ENCODE measurements at places on chromosomes 2 and 18. TPM values are rescaled to one million over a fixed set of nuclear protein-coding genes. Genes with fewer than 3 reads are reported as not detected.

DNA sequence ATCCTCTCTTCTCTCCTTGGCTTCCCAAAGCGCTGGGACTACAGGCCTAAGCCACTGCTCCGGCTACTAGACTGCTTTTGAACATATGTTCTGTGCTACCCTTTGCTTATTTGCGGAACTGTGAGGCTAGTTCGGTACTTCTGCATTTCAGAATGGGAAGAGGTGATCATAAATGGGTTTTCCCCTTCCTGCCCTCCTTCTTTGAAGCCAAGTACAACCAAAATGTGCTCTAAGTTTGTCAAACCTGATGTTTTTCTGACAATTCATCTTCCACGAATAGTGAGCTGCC, 1.7 kb upstream of the ESCO1 start:
- no peak overlapping the region for H3K4me3 ChIP-seq
- no peak for DNase-seq
- H3K27me3 ChIP-seq: no peaks in the 10 kb centered on the region
- no peaks in the 10 kb centered on the region for H3K36me3 ChIP-seq

DNA sequence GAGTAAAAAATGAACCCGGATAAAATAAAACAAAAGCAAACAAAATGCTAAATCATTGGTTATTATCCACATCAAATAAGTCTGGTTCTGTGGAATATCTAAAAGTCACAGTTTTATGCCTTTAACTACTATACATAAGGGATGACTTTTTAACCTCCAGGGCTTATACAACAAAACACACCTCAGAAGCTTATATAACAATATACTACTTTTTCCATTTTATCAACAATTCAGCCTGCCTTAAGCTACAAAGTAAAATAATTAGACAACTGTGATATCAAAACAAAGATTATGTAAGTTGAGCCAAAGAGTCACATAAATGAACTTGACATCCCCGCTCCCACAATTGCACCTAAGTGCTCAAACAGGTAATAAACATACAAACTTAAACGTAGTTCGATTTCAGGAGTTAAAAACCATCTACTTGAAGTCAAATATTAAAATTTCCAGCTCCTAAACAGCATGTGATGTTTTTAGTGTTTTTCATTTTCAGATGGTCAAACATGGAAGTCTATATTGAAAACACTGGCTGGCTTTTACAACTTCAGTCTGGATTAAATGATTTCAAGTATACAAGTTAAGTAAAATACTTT, 54.7 kb downstream of the ATIC start:
- no peaks in the 10 kb centered on the region for H3K36me3 ChIP-seq
- H3K27ac ChIP-seq: no peak overlapping the region
- no peak overlapping the region for H3K4me3 ChIP-seq
- H3K27me3 ChIP-seq: no peaks in the 10 kb centered on the region
- H3K4me1 ChIP-seq: no peaks in the 10 kb centered on the region

GRCh38 chr2:56008661-56009431, 85.3 kb upstream of the EFEMP1 start:
- H3K27ac ChIP-seq: no peak overlapping the region
- no peaks in the 10 kb centered on the region for H3K36me3 ChIP-seq
- H3K4me3 ChIP-seq: no peak overlapping the region
- no peaks in the 10 kb centered on the region for H3K4me1 ChIP-seq
- DNase-seq: peak; percentile 28
- H3K27me3 ChIP-seq: no peaks in the 10 kb centered on the region

DNA sequence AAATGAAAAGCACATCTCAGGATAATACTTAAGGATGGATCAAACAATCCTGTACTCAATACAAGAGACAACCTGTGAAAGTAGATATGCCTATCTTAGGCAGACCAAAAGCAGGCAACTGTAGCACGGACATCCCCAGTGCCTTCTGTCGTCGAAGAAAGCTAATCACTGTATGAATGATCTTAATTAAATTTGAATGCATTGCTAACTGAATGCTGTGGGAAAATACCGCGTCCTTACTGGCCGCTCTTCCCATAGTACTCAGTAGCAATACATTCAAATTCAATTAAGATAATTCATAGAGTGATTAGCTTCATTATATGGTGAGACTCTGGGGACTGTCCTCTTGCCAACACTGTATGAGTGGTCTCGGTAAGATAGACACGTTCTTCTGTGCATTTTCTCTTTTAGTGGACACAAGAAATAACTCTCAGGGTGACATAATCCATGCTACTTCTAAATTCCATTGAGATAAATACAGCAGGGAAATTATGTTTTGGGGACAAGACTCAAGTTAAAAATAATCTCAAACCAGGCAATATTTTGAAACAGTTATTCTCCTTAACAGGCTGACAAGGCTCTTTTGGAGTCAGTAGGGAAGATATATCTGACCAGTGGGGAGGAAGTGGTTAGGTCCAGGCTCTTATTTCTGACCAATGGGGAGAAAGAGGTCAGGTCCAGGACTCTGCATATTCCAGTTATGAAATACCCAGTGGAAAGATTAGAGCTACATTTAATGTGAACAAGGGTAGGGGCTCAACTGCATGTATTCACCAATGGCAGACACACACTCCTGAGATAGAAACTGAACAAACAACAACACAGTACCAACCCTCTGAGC, 97.3 kb downstream of the DOCK10 start:
- H3K27me3 ChIP-seq: no peaks in the 10 kb centered on the region
- H3K4me1 ChIP-seq: no peaks in the 10 kb centered on the region
- no peaks in the 10 kb centered on the region for H3K36me3 ChIP-seq

DNA sequence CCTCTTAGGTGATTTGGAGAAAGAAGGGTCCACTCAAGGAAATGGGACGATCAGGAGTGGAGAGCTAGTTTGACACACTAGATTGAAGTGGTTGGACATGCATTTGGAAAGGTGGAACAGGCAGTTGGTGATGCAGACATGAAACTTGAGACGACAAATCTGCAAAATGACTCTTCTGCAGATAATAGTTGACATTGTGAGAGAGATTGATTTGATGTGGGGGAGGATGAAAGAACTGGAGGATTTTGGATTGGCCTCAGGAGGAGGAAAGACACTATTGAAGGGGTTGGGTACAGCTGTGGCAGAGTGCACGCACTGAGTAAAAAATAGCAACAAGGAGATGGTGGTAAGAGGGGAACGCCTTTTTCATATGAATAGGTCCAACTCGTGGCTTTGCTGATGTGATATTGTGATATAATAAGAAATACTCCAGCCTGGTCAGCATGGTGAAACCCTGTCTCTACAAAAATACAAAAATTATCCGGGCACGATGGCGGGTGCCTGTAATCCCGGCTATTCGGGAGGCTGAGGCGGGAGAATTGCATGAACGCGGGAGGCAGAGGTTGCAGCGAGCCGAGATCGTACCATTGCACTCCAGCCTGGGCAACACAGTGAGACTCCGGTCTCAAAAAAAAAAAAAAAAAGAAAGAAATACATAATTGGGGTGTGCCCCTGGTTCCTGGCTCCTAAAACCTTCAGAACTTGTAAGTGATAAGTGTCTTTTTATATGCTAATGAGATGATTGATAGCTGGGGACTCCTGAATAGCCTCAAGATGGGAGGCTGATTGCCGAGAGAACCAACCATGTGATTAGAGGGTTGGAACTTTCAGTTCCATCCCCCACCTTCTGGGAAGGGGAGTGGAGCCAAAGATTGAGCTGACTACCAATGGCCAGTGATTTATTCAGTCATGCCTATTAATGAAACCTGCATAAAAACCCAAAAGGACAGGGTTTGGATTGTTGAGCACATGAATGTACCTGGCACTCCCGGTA, 9.7 kb downstream of the TTLL4 start:
- no peaks in the 10 kb centered on the region for H3K36me3 ChIP-seq
- no peak overlapping the region for H3K27ac ChIP-seq
- no peak overlapping the region for H3K4me3 ChIP-seq
- H3K4me1 ChIP-seq: no peaks in the 10 kb centered on the region
- DNase-seq: no peak
- no peaks in the 10 kb centered on the region for H3K27me3 ChIP-seq

GRCh38 chr2:52404046-52404445, 1363.6 kb upstream of the CHAC2 start:
- DNase-seq: no peak
- no peaks in the 10 kb centered on the region for H3K4me1 ChIP-seq
- no peaks in the 10 kb centered on the region for H3K27me3 ChIP-seq

GRCh38 chr2:200450288-200450687, 59.6 kb downstream of the KCTD18 start:
- no peaks in the 10 kb centered on the region for H3K4me1 ChIP-seq
- H3K27me3 ChIP-seq: no peaks in the 10 kb centered on the region
- H3K4me3 ChIP-seq: no peak overlapping the region
- DNase-seq: no peak
- no peaks in the 10 kb centered on the region for H3K36me3 ChIP-seq

The ALPG gene
- total RNA-seq: 1.0 TPM

DNA sequence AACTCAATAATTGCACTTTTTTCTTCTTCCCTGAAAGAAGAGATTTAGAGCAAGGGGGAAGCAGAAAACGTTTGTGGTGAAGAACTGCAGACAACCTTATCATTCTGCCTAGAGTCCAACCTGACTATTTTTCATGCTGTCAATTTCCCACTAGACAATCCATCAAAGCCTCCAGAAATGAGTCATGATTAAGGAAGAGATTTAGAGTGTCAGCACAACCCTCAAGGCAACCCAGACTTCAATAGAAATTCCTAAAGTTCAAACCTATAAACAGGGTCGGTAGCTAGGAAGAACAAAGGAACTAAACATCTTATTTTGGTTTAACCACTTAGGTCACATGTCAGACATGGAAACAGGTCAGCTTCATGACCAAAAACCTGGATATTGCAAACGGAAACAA, 86.9 kb downstream of the SLC25A12 start:
- H3K36me3 ChIP-seq: no peaks in the 10 kb centered on the region
- H3K27me3 ChIP-seq: no peaks in the 10 kb centered on the region
- DNase-seq: no peak

The CPLX4 gene
- total RNA-seq: 0.31 TPM

GRCh38 chr2:31190188-31190587, 27.1 kb downstream of the CAPN14 start:
- DNase-seq: no peak
- H3K27me3 ChIP-seq: no peaks in the 10 kb centered on the region
- no peak overlapping the region for H3K4me3 ChIP-seq
- H3K4me1 ChIP-seq: no peaks in the 10 kb centered on the region

- DNase-seq: no peak
- H3K4me3 ChIP-seq: no peak overlapping the region
- no peak overlapping the region for H3K27ac ChIP-seq
- H3K27me3 ChIP-seq: no peaks in the 10 kb centered on the region
- no peaks in the 10 kb centered on the region for H3K4me1 ChIP-seq
- H3K36me3 ChIP-seq: no peaks in the 10 kb centered on the region
These were observed 229.9 kb upstream of the HDAC4 start for GRCh38 chr2:239630618-239631286.

DNA sequence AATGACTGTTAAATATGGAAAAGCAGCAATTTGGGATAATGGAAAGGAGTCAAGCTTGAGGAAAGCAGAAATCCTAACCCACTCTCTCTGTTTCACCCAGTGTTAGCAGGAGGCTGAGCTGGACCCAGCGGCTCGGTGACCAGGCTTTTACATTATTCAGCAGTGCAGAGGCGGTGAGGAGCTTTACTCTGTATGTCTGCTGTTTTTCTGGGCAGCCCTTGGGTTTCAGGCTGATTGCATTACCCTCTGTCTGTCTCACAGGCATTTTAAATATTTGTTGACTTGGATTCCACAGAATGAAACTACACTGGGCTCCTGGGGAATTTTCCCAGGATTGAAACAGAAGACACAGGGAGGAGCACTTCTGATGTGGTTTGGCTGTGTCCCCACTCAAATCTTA, 368.0 kb downstream of the GALR1 start:
- H3K36me3 ChIP-seq: no peaks in the 10 kb centered on the region
- H3K27me3 ChIP-seq: no peaks in the 10 kb centered on the region
- no peak overlapping the region for H3K4me3 ChIP-seq

DNA sequence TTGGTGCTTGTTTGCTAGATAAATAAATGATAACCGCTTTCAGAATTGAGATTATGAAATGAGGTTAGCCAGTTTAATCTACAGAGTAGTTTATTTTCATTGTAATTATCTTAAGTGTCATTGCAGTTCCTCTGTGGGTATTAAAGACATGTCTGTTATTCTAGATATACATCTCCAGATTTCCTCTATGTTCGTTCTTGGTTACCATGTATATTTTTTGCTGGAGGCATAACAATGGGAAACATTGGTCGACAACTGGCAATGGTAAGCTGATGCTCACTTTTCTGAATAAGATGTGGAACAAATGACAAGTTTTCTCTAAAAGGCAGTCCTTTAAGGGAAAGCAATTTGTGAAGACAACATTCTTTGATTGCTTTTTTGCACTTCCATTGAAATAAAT, 18.7 kb downstream of the INSIG2 start:
- no peak overlapping the region for H3K4me3 ChIP-seq
- DNase-seq: no peak
- no peaks in the 10 kb centered on the region for H3K36me3 ChIP-seq
- no peaks in the 10 kb centered on the region for H3K27me3 ChIP-seq
- H3K4me1 ChIP-seq: no peaks in the 10 kb centered on the region

DNA sequence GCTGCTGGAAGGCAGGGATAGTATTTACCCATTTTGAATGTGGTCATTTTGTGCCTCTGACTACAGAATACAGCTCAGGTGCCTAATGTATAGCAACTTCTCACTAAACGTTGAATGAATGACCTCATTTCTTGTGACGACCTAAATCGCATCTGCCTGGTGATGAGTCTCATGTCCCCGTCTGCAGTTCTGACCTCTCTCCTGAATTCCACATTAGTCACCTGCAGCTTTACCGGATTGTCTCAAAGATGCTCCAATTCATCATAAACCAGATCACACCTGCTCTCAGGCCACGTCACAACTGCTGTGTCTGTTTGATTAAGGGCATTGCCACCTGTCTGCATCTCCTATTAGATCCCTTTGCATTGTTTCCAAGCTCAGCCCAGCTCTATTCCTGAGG, 133.6 kb upstream of the MYT1L start:
- H3K4me3 ChIP-seq: no peak overlapping the region
- no peaks in the 10 kb centered on the region for H3K27me3 ChIP-seq
- no peaks in the 10 kb centered on the region for H3K36me3 ChIP-seq

The ACADL gene
- total RNA-seq: 18.1 TPM

DNA sequence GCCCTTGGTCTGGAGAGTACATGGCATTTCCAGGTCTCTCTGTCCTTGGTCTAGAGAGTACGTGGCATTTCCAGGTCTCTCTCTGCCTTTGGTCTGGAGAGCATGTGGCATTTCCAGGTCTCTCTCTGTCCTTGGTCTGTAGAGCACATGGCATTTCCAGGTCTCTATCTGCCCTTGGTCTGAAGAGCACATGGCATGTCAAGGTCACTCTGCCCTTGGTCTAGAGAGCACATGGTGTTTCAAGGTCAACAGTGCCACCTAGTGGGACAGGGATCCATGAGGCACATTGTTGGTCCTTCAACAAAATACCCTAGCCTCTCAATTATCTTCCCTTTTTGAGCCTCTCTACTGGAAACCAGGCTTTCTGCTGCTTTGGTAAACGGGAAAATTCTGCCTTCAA, 250.2 kb downstream of the OTX1 start:
- no peaks in the 10 kb centered on the region for H3K36me3 ChIP-seq
- no peak overlapping the region for H3K27ac ChIP-seq
- H3K4me1 ChIP-seq: no peaks in the 10 kb centered on the region
- no peak overlapping the region for H3K4me3 ChIP-seq
- no peak for DNase-seq

Measured in testis (tissue), 5 donors.